ENCODE measurements at places on chromosomes 3 and 15.

DNA sequence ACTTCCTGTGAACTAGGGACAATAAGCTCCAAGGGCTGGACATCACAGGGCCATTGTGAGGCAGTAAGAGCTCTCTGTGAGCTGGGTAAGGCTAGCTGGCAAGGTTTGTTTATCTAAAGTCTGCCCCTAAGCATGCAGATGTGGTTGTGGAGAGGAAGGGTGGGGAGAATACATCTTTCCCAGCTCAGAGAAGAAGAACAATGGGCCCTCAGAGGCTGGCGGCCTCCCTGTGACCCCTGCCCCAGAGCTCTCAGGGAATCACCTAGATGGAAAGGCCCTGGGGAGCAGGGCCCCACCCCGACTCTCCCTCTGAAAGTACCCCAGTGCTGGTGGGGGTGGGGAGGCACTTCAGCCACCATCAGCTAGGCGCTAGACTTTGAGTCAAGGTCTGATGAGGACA is 4.3 kb upstream of the AP3B2 start:
- no peak for DNase-seq

- no peak for DNase-seq
Measured at GRCh38 chr15:68404056-68404798, 27.7 kb downstream of the ITGA11 start.

DNA sequence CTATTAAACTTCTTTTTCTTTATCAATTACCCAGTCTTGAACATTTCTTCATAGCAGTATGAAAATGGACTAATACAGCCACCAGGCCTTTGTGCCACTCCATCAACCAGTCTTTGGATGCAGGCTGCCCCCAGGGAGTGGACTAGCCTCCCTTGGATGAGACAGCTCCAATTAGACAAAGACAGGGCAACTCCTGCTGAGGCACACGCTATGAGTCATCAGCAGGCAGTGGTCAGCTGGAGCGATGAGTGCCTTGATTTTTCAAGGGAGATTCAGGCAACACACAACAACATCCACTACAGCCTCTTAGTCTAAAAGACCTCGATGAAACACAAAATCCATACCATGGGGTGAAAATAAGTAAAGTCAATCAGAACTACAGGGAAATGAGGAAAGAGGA is 160.1 kb downstream of the ARRDC4 start:
- DNase-seq: no peak

GRCh38 chr3:61637088-61638051 is 76.0 kb downstream of the PTPRG start:
- DNase-seq: no peak

Measured in effector CD4-positive, alpha-beta T cell (primary cell).